ENCODE measurements at places on chromosomes 13 and 19.

DNA sequence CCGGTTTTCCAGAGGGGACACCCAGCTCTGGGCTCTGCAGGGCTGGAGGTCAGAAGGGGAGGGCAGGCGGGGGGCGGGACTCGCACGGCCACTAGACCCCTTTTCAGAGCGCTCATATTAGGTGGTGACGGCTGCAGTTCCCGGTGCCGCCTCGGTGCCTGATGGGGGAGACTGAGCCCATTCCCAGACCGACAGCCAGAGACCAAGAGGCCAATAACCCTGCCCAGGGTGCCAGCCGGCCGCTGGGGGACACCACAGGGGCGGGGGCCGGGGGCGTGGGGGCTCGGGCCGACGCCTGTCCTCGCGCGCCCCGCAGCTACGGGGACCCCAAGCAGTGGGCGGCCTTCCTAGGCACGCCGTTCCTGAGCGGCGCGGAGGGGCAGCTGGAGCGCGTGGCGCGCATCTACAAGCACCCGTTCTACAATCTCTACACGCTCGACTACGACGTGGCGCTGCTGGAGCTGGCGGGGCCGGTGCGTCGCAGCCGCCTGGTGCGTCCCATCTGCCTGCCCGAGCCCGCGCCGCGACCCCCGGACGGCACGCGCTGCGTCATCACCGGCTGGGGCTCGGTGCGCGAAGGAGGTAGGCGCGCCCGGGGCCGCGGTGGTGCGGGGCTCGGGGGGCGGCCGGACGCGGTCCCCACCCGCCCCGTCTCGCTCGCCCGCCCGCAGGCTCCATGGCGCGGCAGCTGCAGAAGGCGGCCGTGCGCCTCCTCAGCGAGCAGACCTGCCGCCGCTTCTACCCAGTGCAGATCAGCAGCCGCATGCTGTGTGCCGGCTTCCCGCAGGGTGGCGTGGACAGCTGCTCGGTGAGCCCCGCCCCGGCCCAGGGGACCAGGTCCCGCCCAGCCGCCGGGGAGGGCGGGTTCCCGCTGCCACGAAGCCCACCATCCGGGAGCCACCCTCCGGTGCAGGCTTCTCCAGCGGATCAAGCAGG, 2.4 kb downstream of the TIMM13 start:
- no peak for DNase-seq

DNA sequence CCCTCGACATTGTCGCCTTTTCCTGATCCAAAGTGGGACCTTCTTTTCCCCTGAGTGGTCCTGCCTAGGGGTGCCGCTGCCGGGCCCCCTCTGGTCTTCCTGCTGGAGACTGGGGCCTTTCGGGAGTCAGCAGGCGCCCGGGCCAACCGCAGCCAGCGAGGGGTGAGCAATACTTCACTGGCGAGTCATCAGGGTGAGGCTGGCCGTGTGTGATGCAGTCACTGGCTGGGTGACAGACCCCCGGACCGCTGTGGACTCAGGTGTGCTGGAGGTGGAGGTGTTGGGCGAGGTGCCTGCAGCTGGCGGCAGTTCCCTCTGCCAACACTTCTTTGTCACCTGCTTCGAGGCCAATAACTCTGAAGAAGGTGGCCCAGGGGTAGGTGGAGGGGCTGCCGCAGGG, 1.5 kb upstream of the CGB5 start:
- DNase-seq = no peak

DNA sequence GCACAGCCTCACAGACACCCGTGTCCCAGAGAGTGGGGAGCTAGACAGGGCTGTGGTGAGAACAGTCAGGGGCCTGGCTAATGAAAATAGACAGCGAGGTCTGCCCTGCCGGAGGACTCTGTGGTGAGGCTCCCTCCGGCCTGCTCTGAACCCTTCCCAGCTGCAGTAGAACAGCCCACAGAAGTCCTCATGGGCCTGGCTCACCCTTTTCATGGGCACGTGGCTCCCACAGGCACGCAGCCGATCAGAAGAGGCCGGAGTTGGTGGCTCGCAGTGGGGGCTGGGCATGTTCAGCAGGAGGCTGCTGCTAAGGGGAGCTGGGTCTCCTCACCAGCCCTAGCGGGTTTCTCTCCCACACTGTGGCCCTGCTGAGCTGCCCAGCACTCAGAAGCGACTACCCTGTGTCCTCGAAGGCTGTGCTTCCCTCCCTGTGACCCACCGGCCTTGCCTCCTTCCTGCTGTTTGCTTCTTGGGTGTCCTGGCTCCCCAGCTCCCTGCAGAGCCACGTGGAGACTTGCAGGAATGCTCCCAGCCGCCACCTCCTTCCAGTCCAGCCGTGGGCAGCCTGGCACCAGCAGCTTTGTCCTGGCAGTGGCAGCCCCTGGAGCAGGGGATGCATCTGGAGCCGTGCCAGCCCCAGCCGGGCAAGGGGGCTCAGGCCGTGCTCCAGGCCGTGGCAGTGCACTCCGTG, 138.7 kb downstream of the KDM4B start:
- DNase-seq = no peak

DNA sequence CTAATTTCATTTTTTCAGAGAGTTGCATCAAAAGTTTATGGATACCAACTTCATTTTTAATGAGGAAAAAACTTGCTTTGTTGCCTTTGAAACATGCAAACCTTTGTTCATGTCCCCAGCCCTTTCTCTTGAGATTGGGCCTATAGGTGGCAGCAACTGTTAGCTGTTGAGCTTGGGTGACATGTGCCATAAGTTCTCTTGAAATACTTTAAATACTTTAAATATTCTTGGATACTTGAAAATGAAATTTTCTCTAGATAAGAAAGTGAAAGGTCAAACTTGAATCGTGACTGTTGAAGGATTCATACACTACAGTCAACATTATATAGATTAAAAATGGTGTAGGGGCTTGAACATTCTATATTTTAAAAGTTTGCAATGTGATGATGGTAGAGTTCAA, 294.9 kb downstream of the NDFIP2 start:
- DNase-seq = peak; percentile 7

DNA sequence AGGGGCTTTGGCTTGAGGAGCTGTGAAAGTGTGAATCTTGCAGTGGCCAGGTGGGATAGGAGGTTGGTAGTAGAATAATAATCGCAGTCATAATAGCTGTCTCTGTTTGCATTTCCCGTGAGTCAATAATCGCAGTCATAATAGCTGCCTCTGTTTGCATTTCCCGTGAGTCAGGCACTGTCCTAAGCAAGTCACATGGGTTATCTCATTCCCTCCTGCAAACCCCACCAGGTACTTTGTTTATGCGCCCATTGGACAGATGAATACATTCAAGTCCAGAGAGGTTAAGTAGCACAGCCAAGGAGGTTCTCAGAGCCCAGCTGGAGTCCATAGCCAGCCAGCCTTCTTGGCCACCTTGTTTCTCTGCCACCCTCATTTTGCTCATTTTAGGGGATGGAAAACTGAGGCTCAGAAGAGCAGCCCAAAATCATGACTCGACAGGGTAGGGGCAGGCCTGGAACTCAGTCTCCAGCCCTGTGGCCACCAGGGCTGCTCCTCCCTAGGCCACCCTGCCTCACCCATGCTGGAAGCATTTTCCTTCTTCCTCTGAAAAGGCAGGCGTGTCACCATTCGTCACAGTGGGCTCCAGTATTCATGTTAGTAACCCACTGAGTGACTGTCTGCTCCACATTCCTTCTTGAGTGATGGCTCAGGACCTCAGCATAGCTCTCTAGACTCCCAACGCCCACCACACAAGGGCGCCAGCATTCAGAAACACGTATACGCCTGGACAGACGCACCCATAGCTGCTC, 206.2 kb downstream of the URI1 start:
- no peak for DNase-seq

- no peak for DNase-seq
Observed at GRCh38 chr19:17937371-17937900, 4.6 kb downstream of the CCDC124 start.
